Stimulated activated CD4-positive, alpha-beta T cell treated with anti-CD3 and anti-CD28 coated beads, Interleukin-15, amount 100 ng/mL, for 48 hours (primary cell): ENCODE measurements at places on chromosomes 3 and 15.

- no peak for DNase-seq
These were observed 9.8 kb upstream of the ANKDD1A start for GRCh38 chr15:64901914-64902313.

DNA sequence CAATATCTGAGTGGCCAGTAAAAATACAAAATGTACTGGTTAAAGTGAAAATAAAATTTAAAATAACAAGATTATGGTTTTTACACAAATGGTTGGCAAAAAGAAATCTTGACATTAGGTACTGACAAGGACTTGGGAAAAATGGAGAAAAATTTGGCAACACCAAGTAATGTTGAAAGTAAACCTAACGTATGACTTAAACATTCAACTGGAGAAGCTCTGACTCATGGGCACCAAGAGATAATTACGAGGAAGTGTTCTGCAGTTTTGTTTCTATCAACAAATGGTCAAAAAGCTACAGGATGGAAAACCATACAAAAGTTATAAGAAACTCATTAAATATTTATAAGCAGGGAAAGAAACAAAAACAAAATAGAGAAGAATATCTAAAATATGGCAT, 177.7 kb downstream of the ZNF385D start:
- no peak for DNase-seq

- DNase-seq: no peak
These were observed 12.1 kb upstream of the GATA2 start for GRCh38 chr3:128504963-128505730.

DNA sequence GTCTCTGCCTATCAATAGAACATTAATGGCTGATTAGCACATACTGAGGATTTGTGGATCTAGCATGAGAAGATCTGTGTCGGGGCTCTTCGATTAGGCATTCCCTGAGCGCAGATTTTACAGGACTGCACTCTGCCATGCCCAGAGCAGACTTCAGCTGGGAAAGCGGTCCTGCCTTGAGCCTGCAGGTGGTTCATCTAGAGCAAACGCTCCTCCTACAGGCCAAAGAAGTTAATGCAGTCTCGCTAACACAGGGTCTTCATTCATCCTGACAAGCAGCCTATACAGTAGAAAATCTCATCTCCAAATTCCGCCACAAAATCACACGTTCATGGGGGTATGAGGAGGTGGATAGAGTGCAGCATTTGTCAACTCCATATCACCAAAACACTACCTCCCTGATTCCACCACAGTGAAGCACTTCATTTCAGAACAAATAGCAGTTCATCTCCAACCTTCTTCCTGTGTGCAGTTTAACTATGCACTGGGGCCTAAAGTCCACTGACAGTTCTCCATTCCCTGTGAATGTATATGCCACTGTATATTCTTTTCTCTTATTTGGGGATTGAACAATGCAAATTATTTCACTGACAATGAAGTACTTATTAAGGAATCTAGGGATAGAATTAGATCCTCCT, 405.8 kb downstream of the IGSF11 start:
- DNase-seq: no peak

- no peak for DNase-seq
These were observed 52.1 kb downstream of the TFG start for GRCh38 chr3:100761211-100761942.

DNA sequence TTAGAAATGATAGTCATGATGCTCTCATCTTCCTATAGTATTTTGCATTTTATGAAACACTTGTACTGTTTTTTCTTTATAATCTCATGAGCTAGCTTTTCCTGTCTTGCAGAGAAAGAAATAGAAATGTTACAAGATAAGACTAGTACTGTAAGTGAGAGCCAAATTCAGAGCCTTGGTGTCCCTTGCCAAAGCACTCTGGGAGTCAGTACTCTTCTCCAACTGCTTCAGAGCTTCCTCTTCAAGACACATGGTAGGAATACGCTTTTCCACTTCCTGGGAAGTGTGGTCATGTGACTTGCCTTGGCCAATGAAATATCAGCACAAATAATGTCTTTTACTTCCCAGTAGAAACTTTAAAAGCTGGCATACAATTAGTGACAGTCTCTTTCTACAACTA, 112.4 kb downstream of the SEMA6D start:
- DNase-seq: no peak

DNA sequence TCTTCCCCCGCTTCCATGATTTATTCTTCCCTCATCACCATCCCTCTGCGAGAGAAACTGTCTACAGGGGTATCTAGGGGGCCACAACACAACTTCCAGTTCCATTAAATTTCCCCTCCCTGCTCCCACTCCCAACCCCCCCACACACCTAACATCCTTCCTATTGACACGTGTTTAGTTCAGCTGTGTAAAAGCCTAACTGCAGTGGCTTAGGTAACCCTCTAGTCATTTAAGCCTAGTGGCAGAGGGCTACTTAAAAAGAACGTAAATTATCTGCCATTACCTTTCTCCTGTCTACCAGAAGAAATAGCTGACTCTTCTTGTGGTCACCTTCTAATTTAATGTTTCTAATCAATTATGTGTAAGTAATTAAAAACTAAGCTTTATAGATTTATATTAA, 56.3 kb downstream of the ZNF148 start:
- DNase-seq: no peak

- no peak for DNase-seq
These were observed 26.3 kb downstream of the FBXO22 start for GRCh38 chr15:75929799-75930565.

- DNase-seq: no peak
These were observed 41.0 kb downstream of the EPHB3 start for GRCh38 chr3:184602372-184603150.

DNA sequence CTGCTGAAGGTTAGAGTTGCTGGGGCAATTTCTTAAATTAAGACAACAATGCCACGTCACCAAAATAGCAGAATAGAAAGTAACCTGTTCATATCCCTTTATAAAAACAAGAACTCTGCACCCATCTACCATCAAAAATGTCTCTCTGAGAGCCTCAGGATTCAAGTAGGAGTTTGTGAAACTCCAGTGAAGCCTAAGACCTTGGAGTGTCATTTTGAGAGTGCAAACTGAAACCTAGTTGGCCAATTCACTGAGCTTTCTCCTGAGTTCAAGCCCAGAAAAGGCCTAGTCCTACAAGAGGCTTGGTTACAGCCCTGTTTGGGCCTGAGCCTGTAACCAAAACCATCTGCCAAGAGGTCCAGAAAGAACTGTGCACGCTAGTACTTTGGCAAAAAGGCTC, 335.1 kb downstream of the EFHB start:
- DNase-seq: no peak

- peak; percentile 52 for DNase-seq
These were observed 24.9 kb downstream of the SIAH2 start for GRCh38 chr3:150737874-150738679.

GRCh38 chr15:40747685-40748631, 7.1 kb downstream of the RMDN3 start:
- DNase-seq: no peak

DNA sequence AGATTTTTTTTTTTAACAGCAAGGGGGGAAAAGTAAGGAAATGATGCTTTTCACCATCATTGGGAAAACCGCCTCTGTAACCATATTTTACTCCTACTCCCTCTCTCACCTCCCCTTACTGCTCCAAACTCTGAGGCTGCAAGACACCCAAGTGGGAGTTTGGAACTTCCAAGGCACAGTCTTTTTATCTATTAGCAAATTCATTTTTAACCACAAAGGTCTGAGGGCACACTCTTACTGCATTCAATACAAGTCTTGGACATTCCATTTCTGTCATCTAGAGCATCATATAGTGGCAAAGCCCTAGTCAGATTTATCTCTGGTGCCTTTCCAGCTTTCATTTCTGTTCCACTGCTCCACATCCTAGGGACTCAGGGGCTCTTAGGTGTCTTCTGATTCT, 13.2 kb downstream of the FAM162A start:
- DNase-seq: no peak

- no peak for DNase-seq
These were observed 26.5 kb upstream of the ACTC1 start for GRCh38 chr15:34821831-34822230.

DNA sequence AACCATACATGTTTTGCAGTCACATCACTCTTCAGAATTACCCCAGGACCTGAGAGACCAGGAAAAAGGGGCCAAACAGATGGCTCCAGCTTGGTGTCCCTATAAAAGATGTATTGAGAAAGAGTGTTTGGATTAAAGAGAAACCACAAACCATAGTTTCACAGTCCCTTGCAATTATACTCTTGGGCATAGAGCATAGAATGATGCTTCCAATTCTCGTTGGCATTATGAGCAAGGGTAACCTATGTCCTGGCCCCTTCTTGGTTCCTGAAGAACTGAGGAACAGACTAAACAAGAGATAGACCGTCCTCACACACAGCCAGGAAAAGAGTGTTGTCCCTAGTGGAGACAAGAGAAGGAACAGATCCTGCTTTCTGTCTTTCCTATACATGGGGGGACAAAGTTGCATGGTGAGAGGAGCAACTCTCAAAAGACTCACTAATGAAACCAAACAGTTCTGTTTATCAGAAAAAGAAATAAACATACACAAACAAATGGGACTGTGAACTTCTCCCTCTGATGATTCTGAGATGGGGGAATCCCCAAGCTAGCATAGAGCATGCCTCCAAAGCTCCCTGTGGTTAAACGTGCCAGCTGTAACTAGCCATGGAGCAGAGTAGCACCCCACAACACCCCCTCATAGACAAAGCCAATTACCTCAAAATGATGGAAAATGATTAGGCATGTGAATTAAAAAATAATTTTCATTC, 908.6 kb downstream of the NTRK3 start:
- DNase-seq: no peak

DNA sequence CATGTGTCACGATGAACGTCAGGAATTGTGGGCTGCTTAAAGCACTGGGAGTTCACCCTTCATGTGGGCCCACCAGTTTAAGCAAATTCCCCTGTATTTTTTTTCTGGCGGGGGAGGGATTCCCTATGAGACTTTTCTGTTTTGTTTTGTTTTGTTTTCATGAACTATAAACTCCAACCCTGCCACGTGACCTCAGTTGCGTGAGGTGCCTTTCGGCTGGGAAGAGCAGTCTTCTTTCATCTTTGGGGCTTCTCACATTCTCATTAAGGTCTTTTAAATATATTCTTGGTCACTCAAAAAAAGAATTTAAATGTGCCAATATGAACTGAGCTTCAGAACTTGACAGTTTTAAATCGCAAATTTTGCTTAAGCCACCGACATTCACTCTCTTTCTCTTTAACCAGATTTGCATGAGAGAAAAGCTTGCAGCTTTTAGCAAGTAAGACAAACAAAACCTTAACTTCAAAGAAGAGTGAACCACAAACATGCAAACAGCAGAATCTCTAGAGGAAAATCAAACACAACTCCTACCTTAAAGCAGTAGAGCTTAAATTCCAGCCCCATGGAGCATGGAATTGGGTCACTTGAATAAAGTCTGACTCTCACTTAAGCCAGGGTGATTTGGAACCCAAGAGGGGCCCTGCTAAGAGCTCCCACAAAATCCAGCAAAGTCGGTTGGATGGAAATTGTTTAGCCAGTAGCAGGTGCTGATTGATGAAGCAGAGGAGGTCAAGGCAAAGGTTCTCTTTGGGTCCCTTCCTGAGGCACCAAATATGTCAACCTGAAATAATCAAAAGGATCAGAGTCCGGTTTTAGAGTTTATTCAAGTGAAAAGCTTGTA, 699.8 kb upstream of the GBE1 start:
- no peak for DNase-seq

GRCh38 chr15:70935631-70936030, 43.0 kb downstream of the LRRC49 start:
- DNase-seq: no peak

DNA sequence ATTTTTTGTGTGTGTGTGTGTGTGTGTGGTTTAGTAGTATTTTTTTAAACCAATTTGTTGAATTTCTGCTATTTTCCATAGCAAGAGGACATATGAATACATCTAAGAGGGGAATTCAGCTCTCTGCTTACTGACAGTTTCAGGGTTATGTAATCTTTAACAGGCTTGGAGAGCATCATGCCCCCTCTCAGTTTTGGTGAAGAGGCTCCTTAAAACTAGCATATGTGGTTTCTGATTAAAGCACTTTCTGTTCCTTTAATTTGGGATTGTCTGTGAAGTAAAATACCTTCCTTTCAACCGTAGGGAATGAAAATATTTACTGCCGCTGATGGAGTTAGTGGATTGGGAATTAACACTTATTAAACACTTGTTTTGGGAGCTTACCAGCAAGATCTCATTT, 19.4 kb upstream of the NFKBIZ start:
- no peak for DNase-seq

DNA sequence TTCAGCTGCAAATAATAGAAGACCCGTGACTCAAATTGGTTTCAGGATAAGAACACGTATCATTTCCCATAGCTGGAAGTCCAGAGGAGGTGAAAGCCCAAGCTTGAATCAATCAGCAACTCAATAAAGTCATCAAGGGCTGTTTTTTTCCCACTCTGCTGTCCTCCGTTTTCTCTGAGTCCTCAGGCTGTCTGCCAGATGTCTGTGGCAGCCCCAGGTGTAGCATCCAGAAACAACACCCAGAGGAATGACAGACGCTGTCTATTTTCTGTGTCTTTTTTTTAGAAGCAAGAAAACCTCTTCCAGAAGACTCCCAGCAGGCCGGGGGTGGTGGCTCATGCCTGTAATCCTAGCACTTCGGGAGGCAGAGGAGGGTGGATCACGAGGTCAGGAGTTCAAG, 204.4 kb downstream of the FAM43A start:
- DNase-seq: no peak

DNA sequence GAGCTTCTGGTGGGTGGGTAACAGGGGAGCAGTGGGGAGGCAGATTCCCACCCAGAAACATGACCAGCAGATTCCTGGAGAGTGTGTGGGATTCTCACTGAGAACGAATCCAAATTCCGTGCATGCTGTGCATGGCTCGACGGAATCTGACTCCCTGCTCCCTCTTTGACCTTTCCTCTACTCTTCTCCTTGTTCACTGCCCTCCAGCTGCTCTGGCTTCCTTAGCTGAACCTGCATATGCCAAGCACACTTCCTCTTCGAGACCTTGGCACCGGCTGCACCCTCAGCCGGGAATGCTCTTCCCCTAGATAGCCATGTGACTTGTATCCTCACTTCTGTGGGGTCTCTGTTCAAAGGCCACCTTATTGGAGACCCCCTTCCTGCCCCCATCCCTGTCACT, 6.3 kb downstream of the INSYN1 start:
- DNase-seq: no peak

DNA sequence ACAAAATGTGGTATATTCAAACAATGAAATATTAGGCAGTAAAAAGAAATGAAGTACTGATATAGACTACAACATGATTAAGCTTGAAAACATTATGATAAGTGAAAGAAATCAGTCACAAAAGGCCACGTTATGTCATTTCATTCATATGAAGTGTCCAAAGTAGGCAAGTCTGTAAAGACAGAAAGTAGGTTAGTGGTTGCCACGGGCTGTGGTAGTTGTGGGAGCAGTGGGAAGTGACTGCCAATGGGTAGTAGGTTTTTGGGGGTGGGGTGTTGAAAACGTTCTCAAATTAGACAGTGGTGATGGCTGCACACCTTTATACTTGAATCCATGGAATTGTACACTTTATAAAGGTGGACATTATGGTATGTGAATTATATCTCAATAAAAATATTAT, 12.1 kb downstream of the GALNT15 start:
- DNase-seq: no peak

DNA sequence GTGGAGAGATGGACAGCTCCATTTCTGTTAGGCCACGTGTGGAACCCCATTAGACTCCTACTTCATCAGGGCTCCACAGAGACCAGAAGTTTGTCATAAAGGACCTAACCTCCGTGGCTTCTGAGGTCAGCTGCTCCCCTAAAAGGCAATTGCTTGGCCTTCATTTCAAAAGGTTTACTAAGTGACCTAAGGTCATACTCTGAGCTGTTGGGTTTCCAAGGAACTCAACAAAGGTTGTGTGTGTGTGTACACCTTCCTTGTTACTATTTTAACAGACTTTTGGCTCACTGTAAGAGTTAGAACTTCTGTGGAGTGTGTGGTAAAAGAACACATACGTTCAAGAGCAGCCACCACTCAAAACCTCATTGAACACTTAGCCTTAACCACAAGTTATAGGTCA, 73.9 kb downstream of the SEC22A start:
- DNase-seq: no peak
